HS-27A (cell line): ENCODE measurements at places on chromosomes 2 and 18.

DNA sequence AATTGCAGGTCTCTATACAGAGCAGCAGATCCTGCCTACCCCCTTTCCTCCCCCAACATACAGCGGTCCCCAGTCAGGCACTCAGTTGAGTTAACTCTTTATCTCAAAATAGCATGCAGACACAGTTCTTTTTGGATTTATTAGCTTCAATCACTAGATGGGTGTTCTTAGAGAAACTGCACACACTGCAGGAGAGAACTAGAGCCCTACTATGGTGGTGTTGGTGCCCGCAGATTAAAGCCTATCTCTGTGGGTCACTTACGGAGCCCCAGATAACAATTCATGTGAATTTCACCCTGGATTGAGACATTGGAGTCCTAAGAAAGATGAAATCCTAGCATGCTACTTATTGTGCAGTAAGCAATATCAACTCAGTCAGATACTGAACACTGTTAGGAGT lies 11.9 kb downstream of the ADD2 start:
- DNase-seq: no peak

- no peak for DNase-seq
Observed at GRCh38 chr2:26672818-26673393, 19.6 kb upstream of the KCNK3 start.

GRCh38 chr2:130768191-130768855 lies 13.0 kb downstream of the AMER3 start:
- no peak for DNase-seq

- no peak for DNase-seq
Observed at GRCh38 chr18:63202828-63203227, 116.7 kb downstream of the BCL2 start.

DNA sequence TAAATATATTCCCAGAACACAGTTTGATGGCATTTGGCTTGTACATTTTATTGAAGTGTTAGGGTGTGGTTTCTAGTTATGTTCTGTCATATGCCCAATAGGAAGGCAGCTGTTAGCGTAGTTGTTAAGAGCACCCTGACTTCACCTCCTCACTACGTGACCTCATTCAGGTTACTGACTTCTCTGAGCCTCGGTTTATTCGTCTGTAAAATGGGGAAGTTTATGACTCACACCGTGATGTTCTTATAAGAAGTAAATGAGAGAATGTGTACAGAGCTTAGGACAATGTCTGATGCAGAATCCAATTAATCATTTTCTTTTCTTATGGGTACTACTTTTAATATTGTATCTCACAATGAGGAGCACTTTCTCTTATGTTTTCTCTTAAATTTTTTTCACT lies 226.0 kb downstream of the PTPRM start:
- DNase-seq: no peak

- DNase-seq: no peak
Observed at GRCh38 chr18:74541703-74542555, 7.6 kb downstream of the CNDP1 start.
